Activated CD8-positive, alpha-beta T cell treated with anti-CD3 and anti-CD28 coated beads for 36 hours (primary cell): ENCODE measurements at places on chromosomes 7 and 10. TPM values are rescaled to one million over a fixed set of nuclear protein-coding genes. Genes with fewer than 3 reads are reported as not detected.

DNA sequence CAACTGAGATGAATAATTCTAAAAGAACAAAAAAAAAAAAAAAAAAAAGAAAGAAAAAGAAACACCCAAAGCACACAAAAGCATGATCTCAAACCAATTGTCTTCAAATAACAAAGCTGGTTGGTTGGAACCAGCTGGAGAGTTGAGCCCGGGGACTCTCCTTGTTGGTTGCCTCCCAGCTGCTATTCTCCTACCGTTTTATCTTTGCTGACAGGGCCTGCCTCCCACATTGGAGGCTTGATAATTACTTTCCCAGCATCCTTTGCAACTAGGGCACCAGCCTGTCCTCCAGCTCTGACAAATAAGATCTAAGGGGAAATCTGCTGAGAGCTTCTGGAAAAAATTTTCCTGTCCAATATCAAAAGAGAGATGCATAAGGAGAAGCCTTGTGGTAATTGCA, 6.8 kb downstream of the PON1 start:
- no peaks in the 10 kb centered on the region for H3K36me3 ChIP-seq
- H3K4me3 ChIP-seq: no peak overlapping the region
- no peaks in the 10 kb centered on the region for H3K4me1 ChIP-seq
- H3K27me3 ChIP-seq: peaks cover 4% of the 10 kb centered on the region

DNA sequence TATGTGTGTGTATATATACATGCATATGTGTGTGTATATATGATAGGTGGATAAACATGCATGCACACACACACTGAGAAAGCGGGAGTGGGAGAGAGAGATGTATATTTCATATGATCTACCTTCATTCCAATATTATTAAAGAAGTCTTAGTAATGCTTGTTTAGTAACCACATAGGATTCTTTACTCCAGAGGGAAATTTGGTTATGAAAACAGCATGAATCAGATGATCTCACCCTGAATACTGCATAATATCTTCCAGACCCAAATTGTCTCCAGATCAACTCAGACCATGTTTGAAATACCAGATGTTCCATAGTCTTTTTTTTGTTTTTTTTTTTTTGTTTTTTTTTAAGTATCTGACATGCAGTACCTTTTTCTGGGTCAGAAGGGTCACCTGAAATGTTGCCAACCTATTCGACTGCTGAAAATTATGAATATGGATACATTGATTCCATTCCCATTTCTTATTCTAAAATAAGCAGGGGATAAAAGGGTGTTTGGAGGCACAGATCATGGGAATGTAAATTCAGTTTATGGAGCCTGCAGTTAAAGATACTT, 17.4 kb downstream of the TES start:
- H3K4me3 ChIP-seq: no peak overlapping the region
- peaks cover 82% of the 10 kb centered on the region for H3K4me1 ChIP-seq
- DNase-seq: no peak
- peaks cover 2% of the 10 kb centered on the region for H3K36me3 ChIP-seq
- H3K27me3 ChIP-seq: no peaks in the 10 kb centered on the region

GRCh38 chr7:4797858-4798705, 22.7 kb downstream of the AP5Z1 start:
- peaks cover 7% of the 10 kb centered on the region for H3K36me3 ChIP-seq
- H3K27me3 ChIP-seq: no peaks in the 10 kb centered on the region
- H3K27ac ChIP-seq: no peak overlapping the region
- H3K4me1 ChIP-seq: no peaks in the 10 kb centered on the region
- DNase-seq: peak; percentile 68
- H3K4me3 ChIP-seq: no peak overlapping the region

UBE2D1 gene
- 12.8 TPM for total RNA-seq

CAV1 gene
- total RNA-seq: 0.74 TPM

HMX3 gene
- total RNA-seq: 0.45 TPM

CHST15 gene
- total RNA-seq: 0.36 TPM
